ENCODE measurements at places on chromosomes 16 and 17.

- DNase-seq, result no peak
Observed at GRCh38 chr17:69418535-69418934, 4.0 kb downstream of the MAP2K6 start.

- no peak for DNase-seq
Observed at GRCh38 chr16:82470620-82471152, 156.1 kb upstream of the CDH13 start.

DNA sequence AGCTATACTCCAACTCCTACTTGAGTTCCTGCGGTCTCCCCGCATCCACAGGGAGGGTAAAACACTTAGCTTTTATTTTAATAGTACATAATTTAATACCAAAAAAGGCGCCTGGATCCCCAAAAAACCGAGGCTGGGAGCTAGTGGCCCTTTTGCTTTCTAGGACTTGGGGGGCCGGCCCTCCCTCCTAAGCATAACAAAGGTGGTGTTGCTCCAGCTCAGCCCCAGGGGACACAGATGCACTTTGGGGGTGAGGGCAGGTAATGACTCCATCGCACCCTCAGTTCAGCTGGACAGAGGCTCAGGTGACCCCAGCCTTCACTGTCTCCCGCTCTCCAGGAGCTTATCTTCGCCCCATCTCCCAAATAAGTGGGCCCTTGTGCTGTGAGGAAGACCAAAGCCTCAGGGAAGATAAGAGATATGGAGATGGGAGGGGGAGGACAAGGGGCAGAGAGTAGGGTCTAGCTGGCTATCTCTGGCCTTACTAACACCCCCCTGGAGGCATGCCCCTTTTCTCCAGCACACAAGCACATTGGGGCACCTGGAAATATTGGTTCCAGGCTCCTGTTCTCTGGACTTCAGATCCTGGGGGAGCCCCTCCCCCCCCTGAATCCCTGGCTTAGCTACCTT lies 2.8 kb upstream of the NHERF1 start:
- DNase-seq, result no peak

DNA sequence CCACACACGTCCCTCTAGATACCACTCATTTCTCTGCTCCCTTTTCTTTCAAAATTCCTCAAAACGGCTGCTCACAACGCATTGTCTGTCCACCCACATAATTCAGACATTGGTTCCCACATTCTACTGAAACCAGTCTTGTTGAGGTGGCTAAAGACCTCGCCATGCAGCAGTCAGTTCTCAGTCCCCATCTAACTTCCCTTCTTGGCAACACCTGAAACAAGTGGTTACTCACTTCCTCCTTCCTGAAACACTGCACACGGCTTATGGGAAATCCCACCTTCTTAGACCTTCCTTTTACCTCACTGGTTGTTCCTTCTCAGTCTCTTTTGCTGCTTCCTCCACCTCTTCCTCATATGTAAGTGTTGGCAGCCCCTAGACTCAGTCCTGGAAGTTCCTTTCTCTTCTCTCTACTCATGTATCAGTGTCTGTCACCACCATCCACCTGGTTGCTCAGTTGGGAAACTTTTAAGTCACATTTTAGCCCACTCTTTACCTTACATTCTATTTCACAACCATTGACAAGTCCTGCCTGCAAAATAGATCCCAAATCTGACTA lies 277.1 kb downstream of the CEP112 start:
- no peak for DNase-seq

DNA sequence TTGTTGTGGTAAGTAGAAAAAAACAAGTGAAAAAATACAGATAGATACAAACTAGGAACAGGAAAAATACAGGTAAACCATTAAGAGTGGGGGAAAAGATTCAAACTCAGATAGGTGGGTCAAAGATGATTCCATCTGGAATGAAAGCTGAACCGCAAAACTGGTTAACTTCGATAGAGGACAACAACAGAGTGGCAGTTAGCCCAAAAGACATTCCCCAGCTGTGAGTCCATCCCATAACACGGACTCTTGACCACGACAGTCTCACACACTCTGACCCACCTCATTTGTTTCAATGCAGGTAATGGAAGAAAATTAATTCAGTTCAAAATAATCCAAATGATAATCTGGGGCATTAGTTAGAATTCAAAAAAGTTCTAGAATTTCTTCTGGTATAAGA lies 13.5 kb downstream of the ELAC2 start:
- DNase-seq, result no peak

DNA sequence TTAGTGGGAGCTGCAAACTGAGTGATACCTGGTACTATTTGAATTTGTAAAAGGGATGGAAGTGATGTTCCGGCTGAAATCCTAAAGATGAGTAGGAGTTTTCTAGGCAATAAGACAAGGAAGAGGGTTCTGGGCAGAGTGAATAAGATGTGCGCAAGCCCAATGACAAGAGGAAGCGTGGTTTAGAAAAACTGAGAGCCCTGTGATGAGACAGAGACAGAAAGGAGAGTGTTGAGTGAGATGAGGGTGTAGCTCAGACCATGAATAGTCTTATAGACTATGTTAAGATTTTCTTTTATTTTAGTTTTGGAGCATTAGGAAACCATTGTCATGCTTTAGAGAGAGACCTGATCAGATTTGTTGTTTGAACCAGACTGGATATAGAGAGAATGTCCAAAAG lies 50.2 kb downstream of the COX10 start:
- DNase-seq, result no peak

- no peak for DNase-seq
Observed at GRCh38 chr16:68274441-68274840, 10.1 kb downstream of the SLC7A6 start.

DNA sequence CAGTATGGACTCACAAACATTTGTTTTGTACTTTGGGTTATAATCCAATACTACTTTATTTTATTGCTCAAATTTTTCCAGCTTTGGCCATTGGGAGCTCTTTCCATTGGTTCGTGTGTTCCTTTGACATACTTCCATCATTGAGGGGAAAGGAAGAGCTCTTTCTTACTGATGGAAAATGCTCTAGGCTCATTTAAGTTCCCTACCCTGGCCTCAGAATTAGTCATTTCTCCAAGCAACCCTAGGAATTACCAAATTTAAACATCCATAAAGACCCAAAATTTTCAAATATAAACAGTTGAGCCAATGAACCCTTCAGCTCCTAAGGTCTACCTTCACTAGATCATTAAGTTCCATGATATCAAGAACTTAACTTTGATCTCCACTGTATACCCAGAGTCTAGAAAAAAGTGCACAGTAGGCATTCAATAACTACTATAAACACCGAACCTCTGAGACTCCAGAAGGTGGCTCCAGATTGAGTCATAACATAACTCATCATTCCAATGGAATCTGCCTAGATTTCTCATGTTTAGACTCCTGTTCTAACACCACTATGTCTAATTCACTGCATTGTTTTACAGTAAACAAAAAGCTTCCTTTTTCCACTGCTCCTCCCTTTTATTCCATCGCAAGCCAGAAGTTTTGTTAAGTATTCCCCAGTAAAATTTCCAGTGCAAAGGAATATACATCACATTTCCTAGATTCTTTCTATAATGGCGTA lies 39.0 kb downstream of the SMURF2 start:
- no peak for DNase-seq

- DNase-seq, result no peak
Observed at GRCh38 chr16:9489835-9490467, 398.5 kb downstream of the HAPSTR1 start.
